Epithelial cell of proximal tubule (primary cell): ENCODE measurements at places on chromosomes 1 and 21. TPM values are rescaled to one million over a fixed set of nuclear protein-coding genes. Genes with fewer than 3 reads are reported as not detected.

- DNase-seq = no peak
These were observed 173.6 kb downstream of the IER5 start for GRCh38 chr1:181262069-181262468.

The MLLT11 gene
- total RNA-seq = 19.0 and 27.6 TPM in 2 replicates

DNA sequence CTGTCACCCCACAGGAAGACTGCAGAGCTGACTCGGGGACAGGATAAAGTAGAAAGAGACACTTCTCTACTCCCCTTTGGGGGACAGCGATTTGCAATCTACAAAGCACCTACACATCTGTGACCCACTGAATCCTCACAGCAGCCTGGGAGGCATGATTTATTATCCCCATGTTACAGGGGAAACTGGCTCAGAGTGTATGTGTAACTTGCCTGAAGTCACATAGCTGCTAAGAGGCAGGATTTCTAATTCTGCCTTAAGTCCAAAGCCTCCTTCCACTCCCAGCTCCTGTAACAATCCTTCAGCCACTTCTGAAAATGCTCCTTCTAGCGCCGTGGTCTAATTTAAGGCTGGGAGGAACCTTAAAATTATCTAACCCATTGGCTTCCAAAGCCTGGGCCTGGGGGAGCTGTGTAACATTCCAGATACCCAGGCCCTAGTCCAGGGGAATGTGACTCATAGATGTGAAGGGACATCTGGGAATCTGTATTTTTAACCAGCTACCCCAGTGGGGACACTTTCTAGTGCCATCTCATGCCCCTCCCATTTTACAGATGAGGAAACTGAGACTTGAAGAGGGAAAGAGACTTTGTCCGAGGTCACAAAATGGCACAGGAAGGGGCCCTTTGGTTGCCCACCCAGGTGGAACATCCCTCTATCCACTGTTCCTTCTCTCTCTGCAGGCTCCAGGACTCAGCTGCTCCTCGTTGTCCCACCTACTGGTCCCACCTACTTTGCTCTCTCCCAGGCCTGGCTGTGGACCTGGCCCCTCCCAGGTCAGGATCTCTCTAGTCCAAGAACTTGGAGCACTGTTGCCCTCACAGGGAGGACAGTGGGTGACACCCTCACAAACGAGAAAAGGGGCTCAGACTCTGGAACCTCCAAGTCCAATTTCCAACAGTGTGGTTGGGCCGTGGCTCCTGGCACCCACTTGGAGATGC is 48.9 kb downstream of the AHDC1 start:
- DNase-seq = no peak

- DNase-seq = no peak
These were observed 52.6 kb upstream of the EPS8L3 start for GRCh38 chr1:109816175-109816811.

GRCh38 chr1:1059494-1060280 is 14.4 kb downstream of the RNF223 start:
- no peak for DNase-seq

The KCND3 gene
- not detected in 2 replicates for total RNA-seq

- no peak for DNase-seq
These were observed 14.0 kb downstream of the NRIP1 start for GRCh38 chr21:15050568-15051377.

DNA sequence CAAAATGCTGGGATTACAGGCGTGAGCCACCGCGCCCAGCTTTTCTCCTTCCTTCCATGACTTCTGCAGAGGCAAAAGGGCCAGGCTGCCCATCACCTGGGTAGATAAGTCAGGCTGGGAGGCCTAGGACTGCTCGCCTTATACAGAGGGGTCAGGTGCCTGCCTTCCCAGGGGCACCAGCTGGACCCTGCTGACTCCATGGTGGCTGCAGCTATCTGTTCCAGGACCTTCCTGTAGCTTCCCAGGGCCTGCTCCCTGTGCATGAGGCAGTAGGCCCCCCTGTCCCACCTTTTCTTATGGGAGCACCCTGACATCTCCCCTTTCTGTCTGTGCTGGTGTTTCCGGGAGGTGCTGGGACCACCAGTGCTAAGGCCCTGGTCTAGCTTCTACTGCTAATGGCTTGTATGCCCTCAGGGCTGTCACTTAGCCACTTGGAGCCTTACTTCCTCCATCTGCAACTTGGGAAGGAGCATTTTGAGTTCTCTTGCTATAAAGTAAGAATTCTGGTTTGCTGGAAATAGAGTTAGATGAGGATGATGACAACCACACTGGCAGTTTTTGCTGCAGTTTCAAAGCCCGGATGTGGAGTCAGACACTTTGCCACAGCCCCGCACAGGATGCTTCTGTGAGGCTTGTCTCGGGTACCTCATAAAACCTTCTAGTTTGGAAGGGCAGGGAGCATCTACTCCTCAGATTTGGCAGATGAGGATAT is 14.4 kb downstream of the SOX13 start:
- no peak for DNase-seq
